ENCODE measurements at places on chromosomes 1 and 21.

GRCh38 chr1:201354901-201355295 lies 22.6 kb downstream of the TNNT2 start:
- DNase-seq: no peak

DNA sequence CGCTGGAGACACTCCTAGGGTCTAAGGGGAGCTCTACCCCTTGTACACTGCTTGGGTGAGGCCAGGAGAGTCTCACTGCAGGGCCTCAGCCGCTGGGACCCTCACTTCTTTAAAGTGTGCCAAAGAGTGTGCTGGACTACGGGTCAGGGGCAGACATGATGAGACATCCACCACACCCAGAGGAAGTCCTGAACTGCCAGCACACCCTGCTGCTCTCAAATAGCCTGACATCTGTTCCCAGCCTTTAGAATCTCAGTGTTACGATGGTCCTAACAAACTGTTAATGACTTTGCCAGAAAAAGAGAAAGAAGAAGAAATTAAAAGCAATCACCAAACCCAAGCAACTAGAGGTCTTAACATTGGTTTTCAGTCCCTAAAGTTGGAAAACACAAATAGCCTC lies 49.0 kb downstream of the MRPL37 start:
- no peak for DNase-seq

GRCh38 chr1:110040548-110040947 lies 6.1 kb downstream of the STRIP1 start:
- peak; percentile 53 for DNase-seq

DNA sequence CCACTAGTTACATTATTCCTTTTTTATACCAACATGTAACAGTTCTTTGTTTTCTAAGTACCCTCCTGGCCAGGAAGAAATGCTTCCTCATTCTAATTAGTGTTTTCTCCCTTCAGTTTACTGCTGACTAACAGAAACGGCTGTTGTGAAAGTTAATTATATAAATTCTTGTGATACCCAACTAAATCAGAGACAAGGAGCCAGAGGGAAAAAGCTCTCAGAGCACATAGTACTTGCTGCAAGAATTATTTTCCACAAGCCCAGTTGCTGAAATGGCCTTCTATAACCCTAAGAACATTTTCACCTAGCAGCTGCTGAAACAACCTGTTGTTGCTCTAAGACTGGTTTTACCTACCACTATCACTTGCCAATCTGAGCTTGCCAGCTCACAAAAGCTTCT lies 82.4 kb downstream of the FAF1 start:
- no peak for DNase-seq

DNA sequence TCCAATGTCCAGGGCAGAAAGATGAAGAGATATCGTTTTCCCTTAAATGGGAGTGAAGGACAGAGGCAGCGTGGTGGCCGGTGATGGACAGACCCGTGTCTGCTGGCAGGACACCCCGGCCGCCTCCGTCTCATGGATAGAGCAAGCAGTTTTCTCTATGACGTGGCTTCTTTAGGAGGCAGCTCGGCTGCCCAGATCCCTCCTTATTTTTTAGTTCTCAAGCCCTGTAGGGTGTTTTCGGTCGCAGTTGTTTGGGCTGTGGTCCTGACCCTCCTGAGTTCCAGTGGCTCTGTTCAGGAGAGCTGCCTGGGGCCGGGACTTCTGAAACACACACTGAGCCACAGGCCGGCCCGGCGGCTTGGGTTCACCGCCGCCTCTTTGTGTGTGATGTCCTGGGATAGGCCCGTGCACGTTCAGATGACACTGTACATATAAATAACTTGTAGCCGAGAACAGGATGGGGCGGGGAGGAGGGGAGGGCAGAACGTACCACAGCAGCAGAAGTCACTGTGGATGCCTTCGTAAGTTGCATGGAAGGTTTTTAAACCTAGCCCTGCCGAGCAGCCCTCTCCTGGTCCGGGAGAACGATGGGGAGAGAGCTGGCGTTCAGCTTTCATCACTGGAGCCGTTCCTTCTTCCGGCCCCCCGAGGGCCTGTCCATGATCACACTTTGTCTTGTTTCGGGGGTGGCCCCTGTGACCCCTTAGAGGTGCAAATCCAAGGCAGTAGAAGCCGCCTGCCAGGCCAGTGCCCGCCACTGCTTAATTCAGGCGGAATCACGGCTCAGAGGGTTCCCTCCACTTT lies 65.2 kb downstream of the SIK1 start:
- peak; percentile 30 for DNase-seq

GRCh38 chr21:45283035-45283610 lies 4.6 kb downstream of the POFUT2 start:
- no peak for DNase-seq

- DNase-seq: no peak
Measured at GRCh38 chr1:62856960-62857359, 73.0 kb downstream of the ATG4C start.

DNA sequence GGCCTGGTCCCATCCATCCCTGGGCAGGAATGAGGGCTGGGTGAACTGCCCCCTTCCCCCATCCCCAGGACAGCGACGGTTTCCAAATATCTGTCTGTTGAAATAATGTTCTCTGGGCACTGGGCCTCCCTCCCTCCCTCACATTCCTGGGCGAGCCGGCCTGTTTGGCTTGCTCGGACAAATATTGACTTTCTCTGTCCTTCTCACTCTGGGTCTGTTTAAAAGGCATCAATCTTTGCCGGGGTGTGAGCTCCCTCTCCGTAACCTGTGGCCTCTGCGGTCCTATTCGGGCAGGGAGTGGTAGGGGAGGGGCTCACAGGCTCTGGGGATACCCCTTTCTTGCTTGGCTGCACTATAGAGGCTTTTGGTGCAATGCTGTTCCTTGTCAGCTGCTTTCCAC lies 40.2 kb downstream of the FOXD2 start:
- DNase-seq: no peak

DNA sequence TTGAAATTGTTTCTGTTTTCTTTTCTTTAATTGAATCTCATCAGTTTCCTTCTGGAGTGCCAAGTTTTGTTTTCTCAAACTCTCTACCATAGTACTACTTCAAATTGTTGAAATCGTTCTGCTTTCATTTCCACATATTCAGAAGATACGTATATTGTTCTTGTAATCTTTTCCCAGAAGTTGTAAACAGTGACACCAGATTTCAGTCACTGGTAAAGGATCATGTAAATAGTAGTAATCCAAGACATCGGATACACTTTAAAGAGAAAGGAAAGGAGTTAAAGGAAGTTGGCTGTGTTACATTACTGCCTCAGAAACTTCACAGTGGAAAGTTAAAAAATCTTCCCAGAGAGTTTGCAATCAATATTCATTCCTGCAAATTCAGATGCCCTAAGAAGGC lies 67.5 kb downstream of the RGL1 start:
- no peak for DNase-seq

DNA sequence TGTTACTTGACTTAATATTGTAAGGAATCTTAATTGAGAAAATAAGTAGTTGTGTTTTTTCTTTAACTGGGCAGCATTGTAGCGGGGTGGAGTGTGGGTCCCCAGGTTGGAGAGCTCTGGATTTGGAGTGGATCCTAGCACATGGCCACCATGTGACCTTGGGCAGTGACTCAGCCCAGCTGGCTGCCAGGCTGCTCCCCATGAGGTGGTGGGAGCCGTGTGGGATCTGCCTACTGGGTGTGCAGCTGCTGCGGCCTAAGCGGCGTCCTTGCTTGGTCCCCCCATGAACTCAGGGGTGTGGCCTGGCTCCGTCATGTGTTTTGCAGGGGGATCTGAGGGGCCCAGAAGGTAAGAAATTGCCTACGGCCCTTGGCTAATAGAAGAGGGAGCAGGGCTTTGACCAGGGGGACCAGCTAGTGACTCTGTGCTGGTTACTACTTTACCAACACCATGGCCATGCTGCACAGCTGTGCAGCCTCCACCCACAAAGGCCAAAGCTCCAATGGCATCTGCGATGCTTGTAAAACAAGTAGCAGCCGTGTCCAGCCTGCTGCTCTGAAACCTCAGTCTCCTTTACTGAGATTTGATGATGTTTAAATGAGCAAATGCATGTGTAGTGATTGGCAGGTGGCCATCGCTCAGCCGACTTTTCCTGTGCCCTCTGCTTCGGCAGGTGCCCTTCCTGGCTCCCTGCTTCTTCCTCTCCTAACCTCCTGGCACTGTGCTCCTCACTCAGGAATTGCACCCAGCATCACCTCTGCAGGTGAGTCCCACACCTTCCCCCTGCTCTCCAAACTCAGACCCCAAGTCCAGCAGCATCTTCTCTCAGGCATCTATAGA lies 68.3 kb downstream of the ADARB1 start:
- DNase-seq: no peak

DNA sequence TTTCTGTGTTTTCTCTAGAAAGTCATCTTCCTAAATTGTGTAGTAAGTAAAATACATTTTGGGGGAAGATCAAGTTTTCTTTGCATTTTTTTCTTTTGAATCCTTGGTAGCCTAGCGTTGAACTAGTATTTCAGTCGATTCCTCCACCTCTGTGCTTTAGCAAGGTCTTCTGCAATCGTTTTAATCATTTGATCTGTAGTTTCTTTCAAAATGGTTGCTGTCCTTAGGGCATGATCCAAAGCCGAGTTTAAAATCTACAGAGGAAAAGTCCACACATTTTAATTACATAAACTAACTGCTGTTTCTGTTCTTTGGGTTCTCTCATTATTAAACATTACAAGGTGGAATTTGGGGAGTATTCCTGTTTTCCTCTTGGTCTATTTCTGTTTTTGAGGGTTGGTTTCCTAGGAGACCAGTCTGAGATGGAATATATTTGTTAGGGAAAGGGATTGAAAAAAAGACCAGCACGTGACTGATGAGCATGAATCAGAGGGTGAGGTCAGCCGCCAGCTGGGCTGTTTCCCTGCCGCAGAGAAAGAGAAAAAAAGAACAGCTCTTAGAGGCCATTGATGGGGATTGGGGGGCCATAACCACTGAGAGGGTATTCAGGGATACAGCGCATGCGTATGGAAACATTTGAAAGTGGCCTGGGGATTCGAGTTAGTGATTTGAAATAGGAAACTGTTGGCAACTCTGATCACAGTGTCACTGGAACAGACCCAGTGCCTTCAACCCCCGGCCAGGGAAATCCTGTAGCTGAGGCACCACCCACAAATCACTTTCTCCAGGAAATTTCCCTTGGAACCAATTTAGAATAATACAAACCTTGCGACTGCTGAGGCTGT lies 40.6 kb downstream of the AKNAD1 start:
- no peak for DNase-seq

DNA sequence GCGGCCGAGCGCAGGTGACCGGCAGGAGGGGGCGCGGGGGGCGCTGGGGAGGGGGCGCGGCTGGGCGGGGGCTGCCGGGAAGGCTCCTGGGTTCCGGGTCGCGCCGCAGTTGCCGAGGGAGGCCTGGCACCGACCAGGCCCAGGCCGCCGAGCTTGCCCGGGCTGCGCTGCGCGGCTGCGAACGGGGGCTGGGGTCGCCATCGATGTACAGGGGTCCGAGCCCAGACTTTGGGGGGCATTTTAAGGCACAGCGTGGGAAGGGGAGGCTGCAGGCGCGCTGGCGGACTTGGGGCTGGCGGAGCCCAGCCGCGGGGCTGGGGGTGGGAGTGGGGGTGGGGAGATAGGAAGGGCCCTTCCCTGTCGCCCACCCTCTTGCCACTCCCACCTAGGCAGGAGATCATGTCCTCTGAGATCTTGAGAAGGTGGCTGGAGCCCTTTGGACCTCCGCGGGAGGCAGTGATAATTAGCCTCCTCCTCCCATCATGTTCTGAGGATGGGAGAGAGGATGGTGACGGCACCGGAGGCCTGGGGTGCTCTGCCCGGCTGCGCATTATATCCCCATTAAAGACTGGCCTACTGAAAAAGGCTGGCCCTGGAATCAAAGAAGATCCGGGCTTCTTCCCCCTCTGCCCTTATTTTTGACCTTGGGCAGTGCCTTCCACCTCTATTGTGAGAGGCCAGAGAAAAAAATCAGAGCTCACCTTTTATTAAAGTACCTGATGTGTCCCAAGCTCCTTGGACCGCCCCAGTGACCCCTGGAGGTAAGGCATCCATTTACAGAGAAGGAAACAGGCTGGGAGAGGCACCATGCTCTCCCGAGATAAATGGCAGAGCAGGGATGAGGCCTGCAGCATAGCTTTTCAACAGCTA lies 497 bp downstream of the FBXO44 start:
- no peak for DNase-seq

DNA sequence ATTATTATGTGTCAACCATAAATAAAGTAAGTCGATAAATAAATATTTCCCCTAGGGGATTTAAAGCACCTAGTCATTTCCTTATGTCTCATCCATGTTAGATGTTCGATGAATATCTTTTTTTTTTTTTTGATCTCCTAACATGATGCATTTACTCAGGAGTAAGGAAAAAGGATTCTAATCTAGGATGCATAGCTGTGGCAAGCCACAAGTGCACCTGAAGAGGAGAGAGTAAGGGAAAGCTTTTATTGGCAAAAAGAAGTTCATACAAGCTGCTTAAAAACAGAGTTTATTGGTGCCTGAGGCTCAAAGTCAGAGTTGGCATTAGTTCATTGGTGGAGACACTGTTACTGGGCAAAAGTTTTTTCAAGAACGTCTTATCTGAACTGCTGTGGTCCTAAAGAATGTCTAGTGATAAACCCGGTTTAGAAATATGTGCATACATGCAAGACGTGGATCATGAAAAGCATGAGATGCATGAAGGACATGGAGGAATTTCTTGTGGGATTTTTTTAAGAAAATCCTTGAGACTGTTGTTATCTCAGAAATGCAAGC lies 51.7 kb downstream of the SWT1 start:
- no peak for DNase-seq

- DNase-seq: no peak
Measured at GRCh38 chr1:58687516-58687915, 12.3 kb downstream of the MYSM1 start.

DNA sequence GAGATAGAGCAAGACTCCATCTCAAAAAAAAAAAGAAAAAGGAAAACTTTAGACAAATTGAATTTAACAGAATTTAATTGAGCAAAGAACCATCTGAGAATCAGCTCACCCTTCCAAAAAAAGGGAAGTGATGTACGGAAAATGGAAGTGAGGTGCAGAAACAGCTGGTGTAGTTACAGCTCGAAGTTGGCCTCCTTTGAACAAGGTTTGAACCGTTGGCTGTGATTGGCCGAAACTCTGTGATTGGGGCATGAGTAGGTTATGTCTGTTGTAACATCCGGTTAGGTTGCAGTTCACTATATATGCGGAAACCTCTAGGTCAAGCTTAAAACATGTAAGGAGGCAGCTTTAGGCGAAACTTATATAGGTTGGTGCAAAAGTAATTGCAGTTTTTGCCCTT lies 97.9 kb upstream of the KIF26B start:
- no peak for DNase-seq

DNA sequence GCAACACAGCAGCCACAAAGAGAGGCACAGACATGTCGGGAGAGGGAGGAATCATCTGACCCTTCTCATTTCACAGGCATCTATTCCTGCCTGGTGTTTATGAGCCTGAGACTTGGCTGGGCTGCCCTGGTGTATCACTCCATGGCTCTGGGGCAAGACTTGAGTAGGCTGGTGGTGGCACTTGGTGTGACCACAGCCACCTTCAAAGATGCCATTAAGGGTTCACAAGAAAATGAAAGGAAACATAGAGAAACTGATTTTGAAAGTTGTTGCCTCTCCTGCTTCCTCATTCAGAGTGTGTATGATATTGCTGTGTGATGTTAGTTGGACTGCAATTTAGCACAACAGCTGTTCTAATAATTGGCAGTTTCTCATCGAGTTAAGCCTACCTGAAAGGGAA lies 298.8 kb downstream of the FAM72C start:
- DNase-seq: no peak
